ENCODE measurements at places on chromosomes 6 and 20. TPM values are rescaled to one million over a fixed set of nuclear protein-coding genes. Genes with fewer than 3 reads are reported as not detected.

Gene LY86
- total RNA-seq, result not detected

Gene SLC16A10
- 0.56 TPM for total RNA-seq

Gene FANCE
- 2.6 TPM for total RNA-seq

Gene RFX6
- not detected for total RNA-seq

Gene HTR1E
- total RNA-seq, result not detected

Gene KIF13A
- 17.6 TPM for total RNA-seq

Gene GLP1R
- not detected for total RNA-seq

Gene HLA-DRB5
- total RNA-seq, result not detected

Gene FUT9
- total RNA-seq, result not detected

Gene TMC2
- total RNA-seq, result not detected

Gene SIRPB2
- total RNA-seq, result 0.09 TPM

Gene CDS2
- total RNA-seq, result 51.5 TPM
